ENCODE measurements at places on chromosomes 5 and 9.

GRCh38 chr5:111755345-111755941, 1.6 kb downstream of the NREP start:
- no peak for DNase-seq

- DNase-seq = peak; percentile 47
These were observed 313.2 kb downstream of the SLIT3 start for GRCh38 chr5:168987543-168988300.

DNA sequence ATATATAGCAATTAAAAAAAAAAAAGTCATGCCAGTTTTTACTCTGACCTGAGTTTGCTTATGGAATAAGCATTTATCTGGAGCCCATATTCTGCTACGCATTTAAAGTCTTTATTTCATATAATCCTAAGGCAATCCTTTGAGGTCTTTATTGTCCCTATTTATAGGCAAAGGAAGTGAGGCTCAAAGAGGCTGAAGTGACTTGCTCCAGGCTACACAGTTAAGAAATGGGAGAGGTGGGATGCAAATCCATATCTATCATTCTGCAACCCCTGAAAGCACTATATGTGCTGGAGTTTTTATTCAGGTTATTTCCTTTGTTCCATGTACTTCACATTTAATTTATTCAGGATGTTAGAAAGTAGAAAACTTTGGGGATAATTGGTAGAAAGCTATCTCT, 12.1 kb downstream of the KDM3B start:
- DNase-seq = no peak

DNA sequence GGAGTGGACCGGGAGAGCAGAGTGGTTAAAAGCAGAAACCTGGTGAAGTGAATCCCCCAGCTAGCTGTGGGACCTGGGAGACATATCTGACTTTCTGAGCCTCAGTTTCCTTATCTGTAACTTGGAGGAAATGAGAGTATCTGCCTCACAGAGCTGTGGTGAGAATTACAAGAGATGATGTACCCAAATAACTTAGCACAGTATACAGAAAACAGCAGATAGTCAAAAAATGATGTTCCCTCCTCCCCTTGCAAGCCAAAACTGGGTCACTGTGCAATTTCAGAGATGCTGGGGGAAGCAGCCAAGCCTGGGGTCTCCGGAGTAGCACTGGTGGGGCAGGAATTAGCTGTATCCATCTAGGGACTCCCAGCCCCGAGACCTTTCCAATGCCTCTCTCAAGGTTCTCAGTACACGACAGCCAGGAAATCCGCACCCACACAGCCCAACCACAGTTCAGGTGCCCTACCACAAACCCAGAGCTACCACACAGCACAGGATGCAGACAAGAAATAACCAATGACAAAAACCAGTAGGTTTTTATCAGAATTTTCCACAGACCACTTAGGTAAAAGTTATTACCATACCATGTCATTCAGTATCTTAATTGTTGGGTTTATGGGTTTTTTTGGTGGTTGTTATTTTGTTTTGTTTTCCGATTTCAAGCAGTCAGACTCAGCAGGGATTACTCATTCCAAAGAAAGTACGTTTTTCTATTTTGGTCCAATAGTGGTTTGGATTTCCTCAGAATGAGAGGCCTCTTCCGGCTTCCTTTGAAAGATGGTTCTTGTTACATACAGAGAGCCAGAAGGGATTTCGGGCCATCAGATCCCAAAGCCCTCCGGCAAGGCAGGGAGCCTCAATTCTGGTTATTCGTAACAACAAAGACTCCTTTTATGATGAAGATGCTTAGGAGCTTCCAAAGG, 4.9 kb upstream of the HRH2 start:
- peak; percentile 89 for DNase-seq

GRCh38 chr5:68875351-68875750, 218.5 kb upstream of the SLC30A5 start:
- DNase-seq = no peak

DNA sequence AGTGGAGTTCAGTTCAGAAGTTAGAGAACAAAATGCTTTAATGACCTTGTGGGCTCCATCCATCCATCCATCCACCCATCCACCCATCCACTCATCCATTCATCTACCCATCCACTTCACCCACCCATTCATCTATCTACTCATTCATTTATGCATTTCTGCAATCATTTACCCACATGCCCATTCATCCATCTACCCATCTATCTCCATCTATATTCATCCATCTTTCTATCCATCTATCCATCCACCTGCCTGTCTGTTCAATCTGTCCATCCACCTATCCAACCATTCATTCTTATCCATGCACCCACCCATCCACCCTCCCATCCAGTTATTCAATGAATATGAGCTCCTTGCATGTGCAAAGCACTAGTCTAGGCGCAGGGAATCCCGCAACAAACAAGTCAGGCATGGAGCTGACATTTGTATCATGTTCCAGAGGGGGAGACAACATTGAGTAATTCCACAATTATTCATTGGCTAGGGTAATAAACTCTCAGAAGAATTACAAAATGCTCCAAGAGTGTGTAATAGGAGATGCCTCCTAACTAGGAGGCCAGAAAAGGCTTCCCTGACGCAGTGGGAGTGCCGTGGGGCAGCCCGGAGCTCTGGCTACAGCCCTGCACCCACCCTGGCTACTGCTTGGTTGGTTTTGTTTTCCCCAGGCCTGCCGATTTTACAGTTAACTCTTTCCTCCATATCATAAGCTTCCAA, 211.2 kb downstream of the NXNL2 start:
- no peak for DNase-seq

- DNase-seq = no peak
These were observed 7.7 kb upstream of the TMEFF1 start for GRCh38 chr9:100465274-100465673.

DNA sequence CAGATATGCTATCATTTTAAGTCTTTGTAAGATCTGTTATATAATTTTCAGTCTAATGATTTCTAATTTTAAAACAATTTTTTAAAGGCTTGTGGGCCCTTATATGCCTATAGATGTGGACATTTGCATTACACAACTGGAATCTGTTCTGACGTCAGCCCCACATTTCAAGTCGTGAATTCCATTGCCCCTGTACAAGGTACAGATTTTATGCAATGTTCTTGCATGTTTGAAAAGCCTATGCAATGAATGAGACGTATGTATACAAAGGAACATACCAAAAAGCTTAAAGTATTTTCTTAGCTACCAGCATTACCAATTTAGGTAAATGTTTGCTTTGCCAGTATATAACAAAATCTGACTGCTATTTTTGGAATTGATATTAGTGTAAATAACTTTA, 77.2 kb downstream of the ITGA1 start:
- no peak for DNase-seq

- no peak for DNase-seq
These were observed 31.8 kb downstream of the ERMP1 start for GRCh38 chr9:5800969-5801738.

DNA sequence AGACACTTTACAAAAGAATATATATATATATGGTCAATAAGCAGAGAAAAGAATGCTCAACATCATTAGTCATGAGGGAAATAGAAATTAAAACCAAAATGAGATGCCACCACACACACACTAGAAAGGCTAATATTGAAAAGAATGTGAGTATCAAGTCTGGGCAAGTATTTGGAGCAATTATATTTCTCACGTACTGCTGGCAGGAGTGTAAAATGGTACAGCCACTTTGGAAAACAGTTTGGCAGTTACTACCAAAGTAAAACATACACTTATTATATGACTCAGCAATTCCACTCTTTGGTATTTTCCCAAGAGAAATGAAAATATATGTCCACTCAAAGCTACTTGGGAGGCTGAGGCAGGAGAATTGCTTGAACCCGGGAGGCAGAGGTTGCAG, 29.8 kb downstream of the NEUROG1 start:
- no peak for DNase-seq

DNA sequence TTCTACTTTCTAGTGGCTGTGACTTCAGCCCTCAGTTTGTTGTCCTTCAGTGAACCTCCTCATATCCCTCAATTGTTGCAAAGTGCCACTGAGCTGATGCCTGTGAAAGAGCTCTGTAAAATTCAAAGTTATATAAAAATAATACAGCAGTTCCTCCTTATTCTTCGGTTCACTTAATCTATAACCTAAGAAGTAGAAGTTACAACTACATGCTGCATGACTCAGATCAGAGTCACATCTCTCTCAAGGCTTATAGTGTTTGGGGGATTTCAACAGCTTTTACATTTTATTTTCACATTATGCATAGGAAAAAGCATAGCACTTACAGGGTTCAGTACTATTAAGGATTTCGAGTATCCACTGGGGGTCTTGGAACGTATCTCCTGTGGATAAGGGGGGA, 25.1 kb upstream of the GCNT1 start:
- DNase-seq = no peak

DNA sequence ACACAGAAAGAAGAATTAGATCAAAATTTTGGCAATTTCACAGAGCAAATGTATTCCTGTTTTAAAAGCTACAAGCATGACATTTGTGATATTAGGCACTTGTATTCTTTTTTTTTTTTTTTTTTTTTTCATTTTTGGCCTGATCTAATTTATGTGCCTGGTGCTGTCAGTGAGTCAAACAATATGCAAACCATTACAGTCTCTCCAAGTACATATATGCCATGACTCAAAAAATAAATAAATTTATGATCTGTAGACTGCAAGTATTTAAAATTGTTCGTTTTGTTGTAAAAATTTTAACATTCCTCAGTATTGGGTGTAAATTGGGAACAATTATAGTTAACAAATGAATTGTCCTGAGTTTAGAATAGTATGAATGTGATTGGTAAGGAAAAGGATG, 51.4 kb downstream of the CDH9 start:
- DNase-seq = no peak

DNA sequence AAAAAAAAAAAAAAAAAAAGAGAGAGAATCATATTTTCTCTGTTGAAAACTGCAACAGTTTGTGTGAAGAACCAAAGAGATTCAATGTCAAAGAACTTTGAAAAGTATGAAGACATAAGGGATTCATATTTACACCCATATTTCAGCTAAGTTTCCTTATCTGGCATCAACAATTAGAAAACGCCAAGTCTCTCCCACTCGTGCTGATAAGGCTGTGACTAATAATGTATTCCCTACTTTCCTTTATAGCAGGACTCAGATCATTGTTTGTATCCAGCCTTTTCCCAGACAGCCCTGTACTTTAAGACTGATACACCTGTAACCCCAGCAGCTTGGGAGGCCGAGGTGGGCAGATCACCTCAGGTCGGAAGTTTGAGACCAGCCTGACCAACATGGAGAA, 54.1 kb upstream of the STK32A start:
- DNase-seq = no peak

GRCh38 chr9:104914466-104914865, 13.5 kb downstream of the ABCA1 start:
- peak; percentile 42 for DNase-seq

- DNase-seq = peak; percentile 35
These were observed 57.0 kb downstream of the C9orf153 start for GRCh38 chr9:86202338-86202882.

DNA sequence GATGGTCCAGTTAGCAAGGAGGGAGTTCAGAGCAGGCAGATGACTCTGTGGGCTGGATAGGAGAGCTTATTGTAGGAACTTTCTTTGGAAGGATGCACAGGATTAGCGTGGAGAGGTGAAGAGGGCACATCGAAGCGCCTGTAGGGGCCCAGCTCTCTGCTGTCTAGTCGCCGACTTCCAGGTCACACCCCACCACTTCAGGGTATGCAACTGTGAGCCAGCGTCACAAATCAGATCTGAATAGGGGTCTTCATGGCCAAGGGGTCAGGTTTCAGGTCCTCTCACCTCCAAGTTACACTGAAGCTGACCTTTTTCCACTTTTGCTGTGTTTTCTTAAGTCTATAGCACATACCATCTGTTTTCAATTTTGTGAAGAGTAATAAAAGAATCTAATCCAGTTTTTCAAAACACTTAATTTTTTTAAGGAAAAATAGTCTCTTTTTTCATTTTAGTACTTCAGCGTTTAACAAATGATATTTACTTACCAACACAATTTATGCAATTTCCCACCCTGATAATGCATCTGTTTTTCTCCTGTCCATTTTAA, 364.2 kb upstream of the CLINT1 start:
- DNase-seq = no peak

- DNase-seq = no peak
These were observed 39.2 kb downstream of the TSTD2 start for GRCh38 chr9:97593960-97594359.

DNA sequence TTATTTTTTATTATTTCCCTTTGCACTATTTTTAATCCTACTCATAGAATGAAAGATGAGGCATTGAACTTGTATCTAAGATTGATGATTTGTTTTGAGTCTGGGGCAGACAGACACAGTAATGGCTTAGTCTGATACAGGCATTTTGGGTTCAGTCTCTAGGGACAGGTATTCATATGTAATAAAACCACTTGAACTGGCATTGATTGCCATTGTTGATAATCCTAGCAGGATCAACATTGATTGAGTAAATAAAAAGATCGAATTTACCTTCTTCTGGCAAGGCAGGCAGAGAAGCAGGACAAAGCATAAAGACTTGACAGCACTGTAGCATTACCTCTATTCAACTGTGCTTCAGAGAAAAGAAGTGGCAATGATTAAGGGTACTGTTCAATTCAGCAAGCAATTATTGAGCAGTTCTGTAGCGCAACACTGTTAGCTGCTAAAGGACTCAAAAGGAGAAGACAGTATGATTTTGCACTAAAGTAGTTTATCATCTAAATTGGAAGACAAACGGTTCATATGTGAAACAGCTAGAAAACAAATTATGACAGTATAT, 144.4 kb downstream of the COMMD10 start:
- DNase-seq = no peak

GRCh38 chr5:89190515-89191265, 307.7 kb upstream of the MEF2C start:
- peak; percentile 12 for DNase-seq

GRCh38 chr9:93387791-93388190, 63.7 kb upstream of the FAM120A start:
- DNase-seq = no peak

DNA sequence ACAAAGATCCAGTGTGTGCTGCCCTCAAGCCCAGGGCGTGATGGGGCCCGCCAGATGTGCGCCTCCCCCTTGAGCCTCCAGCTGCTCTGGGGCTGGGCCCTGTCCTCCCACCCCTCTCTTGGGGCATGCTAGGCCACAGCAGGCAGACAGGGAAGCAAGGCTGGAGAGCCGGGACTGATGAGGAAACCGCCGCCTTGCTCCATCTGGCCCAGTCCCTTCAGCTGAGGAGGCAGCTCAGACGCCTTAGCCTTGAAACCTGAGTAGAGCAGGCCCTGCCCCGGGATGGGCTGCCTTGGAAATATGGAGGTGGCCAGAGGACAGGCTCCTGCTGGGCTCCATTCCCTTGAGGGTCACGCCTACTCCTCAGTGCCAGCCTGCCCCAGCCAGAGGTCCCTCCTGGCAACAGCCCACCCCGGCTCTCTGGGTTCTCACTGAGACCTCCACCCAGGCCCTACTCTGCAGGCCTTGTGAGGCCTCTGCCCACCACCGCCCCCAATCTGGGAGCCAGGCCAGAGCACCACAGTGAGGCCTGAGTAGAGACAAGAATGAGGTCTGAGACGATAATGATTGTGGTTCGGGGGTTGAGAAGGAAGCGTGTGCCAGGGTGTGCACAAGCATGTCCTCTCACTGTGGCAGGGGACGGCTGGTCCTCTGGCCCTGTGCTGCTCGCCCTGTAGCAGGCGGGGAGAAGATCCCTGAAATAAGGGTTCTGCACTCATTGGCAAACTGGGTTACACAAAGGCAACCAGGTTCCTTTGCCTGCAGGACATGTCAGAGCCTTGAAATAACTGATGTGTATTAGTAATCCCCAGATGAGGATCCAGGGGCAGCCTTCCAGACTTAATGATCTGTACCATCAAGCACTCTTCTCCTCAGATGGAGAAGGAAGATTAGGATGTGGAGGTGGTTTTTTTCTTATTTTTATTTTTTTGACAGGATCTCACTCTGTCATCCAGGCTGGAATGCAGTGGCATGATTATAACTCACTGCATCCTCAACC, 30.9 kb downstream of the CXXC5 start:
- peak; percentile 46 for DNase-seq
